Activated CD8-positive, alpha-beta memory T cell treated with anti-CD3 and anti-CD28 coated beads for 1 hour (primary cell): ENCODE measurements at places on chromosomes 1 and 21.

- DNase-seq: no peak
These were observed 1.1 kb upstream of the PHTF1 start for GRCh38 chr1:113760102-113761080.

DNA sequence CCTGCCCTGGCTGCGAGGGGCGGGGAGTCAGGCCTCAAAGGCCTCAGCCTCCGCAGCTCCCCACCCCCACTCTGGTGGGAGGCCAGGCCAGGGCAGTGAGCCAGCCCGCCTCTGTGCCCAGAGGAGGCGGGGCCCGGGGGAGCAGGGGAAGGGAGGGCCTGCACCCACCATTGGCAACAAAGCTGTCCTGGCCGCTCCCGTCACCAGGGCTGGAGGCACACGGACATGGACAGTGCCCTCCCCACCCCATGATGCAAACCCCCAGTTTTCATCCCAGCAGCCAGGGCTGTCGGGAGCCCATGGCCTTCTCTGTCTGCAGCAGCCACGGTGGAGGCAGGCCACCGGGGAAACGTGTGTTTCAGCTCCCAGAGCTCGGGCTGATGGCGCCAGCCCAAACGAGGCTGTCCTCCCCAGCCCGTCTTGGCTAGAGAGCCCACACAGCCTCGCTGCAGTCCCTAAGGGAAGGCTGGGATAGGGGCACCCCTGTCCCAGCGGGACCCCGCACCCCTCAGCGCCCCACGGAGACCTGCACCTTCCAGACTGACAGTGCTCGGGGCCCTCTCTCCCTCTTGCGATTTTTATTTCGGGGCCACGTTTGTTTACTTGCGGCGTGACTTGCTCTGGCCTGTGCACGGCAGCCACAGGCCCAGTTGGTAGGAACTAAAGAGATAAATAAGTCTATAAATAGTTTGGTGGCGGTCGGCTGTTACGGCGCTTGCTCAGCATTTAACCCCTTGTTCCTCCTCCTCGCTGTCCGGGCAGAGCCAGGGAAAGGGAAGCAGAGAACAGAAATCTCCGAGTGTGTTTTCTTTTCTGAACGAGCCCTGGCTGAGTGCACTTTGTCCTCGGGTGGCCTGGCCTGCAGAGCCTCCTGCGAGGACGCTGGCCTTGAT lies 101.8 kb downstream of the PRDM16 start:
- DNase-seq: no peak

DNA sequence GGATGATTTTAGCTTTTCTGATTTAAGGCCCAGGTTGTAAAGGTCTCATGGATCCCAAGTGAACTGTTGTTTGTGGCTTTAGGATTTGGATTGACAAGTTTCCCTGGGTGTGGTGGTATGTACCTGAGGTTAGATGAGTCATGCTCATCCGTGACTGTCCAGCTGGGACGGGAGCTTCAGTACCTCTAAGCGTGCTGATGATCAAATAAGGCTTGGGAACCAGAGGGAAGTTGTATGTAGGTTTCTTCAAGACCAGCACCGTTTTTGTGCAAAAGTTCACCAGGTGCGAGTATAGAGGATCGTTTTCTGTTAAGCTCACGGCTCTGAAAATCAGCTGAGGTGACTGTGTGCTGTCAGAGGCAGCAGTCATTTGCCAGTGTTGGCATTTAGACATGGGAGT lies 19.8 kb downstream of the PLA2G2E start:
- DNase-seq: no peak

- no peak for DNase-seq
These were observed 110.2 kb upstream of the PLD5 start for GRCh38 chr1:242634732-242635131.

DNA sequence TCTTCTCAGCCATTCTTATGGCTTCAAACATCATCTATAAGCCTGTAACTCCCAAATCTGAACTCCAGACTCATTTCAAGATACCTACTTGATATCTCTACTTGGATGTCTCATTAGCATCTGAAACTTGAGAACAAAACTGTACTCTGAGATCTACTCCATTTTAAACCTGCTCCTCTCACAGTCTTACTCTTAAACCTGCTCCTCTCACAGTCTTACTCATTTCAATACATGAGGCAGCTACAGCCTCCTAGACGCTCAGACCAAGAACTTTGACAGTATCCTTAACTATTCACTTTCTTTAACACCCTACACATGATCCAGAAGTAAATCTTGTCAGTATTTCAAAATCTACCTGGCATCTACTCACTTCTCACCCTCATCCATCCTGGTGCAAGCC lies 54.3 kb downstream of the NBPF6 start:
- DNase-seq: no peak

GRCh38 chr1:179856296-179856695 lies 21.3 kb downstream of the TOR1AIP2 start:
- DNase-seq: no peak

DNA sequence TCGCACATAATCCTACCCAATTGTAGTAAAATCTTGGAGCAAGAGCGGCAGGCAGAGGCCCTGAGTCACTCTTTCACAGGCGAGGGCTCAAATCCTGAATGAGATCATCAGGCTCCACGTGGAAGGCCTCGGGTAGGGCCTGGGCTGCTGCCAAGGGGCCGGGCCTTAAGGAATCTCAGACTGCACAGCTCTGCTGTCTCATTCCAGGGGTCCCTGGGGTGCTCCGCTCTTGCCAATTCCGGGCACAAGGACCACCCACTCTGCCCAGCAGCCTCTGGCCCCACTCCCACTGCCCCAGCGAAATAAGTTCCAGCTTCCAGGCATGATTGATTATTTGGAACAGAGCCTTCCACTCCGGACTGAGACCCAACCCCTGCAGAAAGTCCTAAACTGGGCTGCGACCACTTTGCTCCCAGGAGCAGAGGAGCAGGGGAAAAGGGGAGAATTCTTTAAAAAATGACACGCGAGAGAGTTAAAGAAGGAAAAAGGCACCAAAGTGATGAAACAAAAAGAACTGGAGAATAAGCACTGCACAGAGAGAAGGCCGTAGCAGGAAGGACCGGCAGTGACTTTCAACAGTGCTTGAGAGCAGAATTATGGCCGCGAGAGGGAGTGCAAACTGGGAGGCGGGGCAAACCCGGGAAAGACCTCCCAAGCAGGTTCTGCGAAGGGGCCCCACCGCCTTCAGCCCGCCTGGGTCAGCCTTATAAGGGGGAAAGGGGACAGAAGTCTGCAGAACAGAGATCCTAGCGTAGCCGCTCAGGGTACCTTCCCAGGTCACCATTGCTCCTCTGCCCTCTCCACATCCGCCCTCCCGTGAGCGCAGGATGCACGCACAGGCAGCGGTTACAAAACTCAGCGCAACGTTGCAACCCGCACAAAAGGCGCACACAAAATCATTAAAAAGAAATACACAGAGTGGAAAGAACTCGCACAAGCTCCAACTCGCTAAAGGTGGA lies 2.0 kb downstream of the ADAMTS1 start:
- no peak for DNase-seq

DNA sequence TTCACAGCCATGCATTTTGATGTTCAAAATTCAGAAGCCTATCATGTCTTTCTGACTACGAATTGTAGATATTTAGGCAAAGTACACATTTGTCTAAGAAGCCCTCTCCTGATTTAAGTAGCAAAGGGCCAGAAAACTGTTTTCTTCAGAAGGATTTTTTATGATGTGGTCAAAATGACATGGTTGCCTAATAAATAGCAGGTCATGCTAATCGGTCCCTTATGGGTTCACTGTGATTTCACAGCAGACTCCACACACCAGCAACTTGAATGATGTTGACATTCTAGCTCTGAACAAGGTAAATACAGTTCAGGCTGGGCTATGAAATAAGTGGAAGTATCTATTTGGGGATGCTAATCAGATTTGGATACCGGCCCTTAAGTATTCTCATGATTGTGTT lies 178.7 kb upstream of the DPYD start:
- DNase-seq: no peak

- no peak for DNase-seq
These were observed 73.1 kb downstream of the UBIAD1 start for GRCh38 chr1:11345971-11346715.

DNA sequence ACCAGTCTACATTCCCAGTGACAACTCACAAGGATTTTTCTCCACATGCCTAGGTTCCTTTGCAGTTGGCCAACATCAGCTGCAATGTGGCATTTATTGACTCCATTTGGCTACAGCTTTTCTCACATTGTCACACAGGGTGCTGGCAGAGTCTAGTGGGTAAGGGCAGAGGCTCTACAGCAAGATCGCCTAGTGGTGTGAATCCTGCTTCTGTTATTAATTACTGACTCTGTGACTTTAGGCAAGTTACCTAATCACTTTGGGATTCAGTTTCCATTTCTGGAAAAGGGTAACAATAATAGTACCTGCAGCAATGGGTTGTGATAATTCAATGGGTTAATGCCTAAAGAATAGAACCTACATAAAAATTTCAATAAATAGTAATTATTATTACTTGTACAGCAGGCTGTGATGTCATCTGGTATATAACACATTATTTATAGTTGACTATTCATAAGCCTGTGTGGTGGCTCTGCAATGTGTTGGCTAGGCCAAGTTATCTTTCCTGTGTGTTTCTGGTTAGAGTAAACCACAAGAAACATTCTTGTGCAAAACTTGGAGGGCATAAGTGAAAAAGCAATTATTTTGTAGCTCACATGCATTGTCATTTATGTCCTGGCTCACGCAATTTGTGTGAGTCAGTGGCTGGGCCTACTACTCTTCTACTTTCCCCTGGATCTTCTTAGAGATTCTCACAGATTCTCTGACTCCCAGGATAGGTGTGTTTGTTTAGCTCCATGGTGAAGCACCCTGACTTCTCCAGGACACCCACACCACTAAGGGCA lies 59.5 kb downstream of the PTGS2 start:
- no peak for DNase-seq

- no peak for DNase-seq
These were observed 57.6 kb upstream of the KIF1B start for GRCh38 chr1:10152709-10153284.

DNA sequence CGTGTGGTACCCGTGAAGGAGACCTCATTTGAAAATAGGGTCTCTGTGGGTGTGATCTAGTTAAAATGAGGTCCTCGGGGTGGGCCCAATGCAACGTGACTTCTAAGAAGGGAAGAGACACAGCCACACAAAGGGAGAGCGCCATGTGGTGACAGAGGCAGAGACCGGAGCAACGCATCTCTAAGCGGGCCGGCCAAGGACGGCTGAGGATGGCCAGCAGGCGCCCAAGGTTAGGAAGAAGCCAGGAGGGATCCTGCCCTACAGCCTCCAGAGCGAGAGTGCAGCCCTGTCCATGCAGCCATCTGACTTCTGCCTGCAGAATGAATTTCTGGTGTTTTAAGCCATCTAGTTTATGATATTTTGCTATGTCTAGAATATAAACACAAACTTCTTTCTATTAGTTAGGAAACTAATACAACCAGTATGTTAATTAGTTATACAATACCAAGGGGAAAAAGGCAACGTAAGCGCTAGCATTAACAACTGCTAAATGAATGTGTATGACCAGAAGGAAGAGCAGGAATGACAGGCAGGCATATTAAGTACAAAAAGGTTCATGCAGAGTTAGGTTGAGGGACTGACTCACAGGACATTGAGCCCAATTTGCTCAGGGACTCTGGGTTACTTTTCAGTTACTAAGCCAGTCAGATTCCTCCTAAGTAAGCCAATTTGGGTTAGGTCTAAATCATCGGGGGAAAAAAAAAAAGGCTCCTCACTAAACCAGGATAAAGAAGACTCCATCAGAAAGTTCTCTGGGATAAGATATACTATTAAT lies 4.1 kb downstream of the CEP104 start:
- no peak for DNase-seq

DNA sequence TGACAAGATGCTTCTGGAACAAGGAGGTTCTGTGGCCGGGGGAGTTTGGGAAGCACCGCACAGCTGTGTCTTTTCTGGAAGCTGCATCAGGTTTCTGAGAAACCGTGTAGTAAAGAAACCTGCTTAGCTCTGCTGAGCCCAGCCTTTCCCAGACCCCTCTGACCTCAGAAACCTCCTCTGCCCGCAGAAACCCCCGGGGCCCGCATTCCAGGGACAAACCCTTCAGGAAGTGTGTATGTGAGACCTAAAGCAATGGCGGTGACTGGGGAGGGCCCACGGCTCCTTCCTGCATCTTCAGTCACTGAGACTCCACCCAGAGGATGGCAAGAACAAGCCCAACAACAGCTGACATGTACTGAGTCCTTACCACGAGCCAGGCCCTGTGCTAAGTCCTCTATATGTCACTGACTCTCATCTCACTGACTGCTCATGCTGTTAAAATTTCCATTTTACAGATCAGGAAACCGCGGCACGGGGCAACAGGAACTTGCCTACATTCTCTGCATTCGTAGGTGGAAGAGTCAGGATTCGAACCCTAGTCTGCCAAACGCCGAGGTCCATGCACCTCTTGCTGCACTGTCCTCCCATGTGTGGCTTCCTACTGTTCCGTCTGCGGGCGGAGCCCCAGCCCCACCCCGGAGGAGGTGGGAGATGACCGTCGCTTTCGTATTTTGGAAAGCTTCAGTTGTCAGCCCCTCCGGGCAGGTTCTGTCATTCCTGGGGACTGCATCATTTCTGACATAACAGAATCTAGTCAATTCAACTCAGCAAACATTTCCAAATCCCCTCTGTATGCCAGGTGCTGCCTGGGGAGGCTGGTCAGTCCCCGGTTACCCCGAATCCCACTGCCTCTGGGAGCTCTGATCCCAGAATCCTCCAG lies 73.3 kb upstream of the KLHDC7A start:
- no peak for DNase-seq

GRCh38 chr1:3631320-3632260 lies 6.8 kb downstream of the TPRG1L start:
- DNase-seq: no peak

DNA sequence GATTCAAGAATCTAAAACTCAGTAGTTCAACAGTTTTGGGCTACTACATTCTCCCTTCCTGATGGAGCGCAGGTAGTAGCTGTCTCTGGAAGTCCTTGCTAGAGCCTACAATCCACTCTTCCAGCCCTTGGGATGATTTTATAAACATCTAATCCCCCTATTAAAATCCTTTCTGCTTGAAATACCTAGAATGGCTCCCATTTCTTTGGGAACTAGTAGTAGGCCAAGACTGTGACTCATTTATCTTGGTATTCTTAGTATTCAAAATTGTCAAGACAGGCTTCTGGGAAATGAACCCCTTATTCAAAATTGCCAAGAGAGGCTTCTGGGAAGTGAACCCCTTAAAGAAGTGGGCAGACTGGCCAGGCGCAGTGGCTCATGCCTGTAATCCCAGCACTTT lies 142.5 kb upstream of the FGGY start:
- no peak for DNase-seq

- no peak for DNase-seq
These were observed 534.4 kb upstream of the PKN2 start for GRCh38 chr1:88149686-88150085.
